GM23338 (cell line): ENCODE measurements at places on chromosomes 1 and 21. TPM values are rescaled to one million over a fixed set of nuclear protein-coding genes. Genes with fewer than 3 reads are reported as not detected.

The CD2 gene
- not detected in 2 replicates for total RNA-seq

The TRIM45 gene
- total RNA-seq: 11.6 and 15.0 TPM in 2 replicates

The LCE1A gene
- total RNA-seq: not detected in 2 replicates

The LAD1 gene
- 17.6 and 22.3 TPM in 2 replicates for total RNA-seq
